ENCODE measurements at places on chromosomes 5 and 9. TPM values are rescaled to one million over a fixed set of nuclear protein-coding genes. Genes with fewer than 3 reads are reported as not detected.

The PCDHB8 gene
- 0.16 TPM for total RNA-seq

The RAB14 gene
- 64.6 TPM for total RNA-seq

The TMOD1 gene
- not detected for total RNA-seq

The SLCO4C1 gene
- 0.07 TPM for total RNA-seq

The MAP1B gene
- total RNA-seq = 103 TPM

The MAP3K1 gene
- 10.0 TPM for total RNA-seq

The F2RL1 gene
- total RNA-seq = 57.2 TPM

The GPRIN1 gene
- 8.7 TPM for total RNA-seq

The TIGD6 gene
- 5.8 TPM for total RNA-seq

The TBC1D2 gene
- 98.2 TPM for total RNA-seq

The GLRA1 gene
- not detected for total RNA-seq

The SLC1A3 gene
- 24.2 TPM for total RNA-seq

The ENTREP1 gene
- total RNA-seq = 12.5 TPM

The PCDHB9 gene
- total RNA-seq = 0.50 TPM

The CCDC180 gene
- total RNA-seq = 1.3 TPM

The SPATA31A1 gene
- total RNA-seq = not detected

The FGF1 gene
- total RNA-seq = 7.9 TPM
